ENCODE measurements at places on chromosomes 11 and 22.

DNA sequence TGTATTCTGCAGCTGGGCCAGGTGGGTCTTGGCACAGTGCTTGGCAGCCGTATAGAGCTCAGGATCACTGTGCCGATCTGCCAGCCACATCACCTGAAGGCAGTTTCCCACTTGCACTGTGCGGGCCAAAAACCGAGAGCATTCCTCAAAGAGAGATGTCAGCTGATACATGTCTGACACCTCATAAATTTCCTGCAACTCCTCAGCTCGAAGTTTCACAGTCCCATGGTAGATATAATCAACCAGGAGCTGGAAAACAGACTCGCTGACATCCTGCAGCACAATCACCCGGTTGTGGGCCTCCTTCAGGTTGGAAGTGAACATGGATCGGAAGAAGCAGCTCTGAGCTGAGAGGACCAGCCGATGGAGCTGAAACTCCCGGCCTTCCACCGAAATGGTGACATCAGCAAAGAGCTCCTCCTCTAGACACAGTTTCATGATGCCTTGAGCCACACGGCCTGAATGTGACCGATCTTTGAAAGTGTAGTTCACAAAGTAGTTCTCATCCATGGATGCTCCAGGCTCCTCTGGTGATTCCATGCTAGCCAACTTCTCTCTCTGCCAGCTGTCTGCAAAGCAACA, 1.2 kb downstream of the KBTBD4 start:
- DNase-seq = no peak

GRCh38 chr22:19207401-19207808, 28.9 kb upstream of the SLC25A1 start:
- DNase-seq = no peak

GRCh38 chr11:66322732-66323427, 6.0 kb upstream of the CD248 start:
- no peak for DNase-seq

DNA sequence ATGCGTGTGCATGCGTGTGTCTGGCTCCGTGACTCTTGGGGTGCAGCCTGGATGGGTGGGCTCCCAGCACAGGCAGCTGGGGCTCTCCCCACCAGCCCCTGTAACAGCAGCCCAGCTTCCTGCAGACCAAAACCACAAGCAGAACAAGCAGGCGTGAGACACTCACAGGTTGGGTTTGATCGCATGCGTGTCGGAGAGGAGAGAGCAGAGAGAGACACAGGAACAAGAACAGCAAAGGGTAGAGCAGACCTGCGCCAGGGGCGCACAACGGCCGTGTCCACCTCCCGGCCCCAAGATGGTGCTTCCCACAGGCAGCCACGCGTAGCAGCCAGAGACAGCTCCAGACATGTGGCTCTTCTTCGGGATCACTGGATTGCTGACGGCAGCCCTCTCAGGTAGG, at the start of gene CD6:
Gene CD6, plus strand, starts transcription at position 161 of the 400 bp plus-strand sequence. Its CDS starts 186 bp downstream, at position 347.
- no peak for DNase-seq

GRCh38 chr22:40198733-40199132, 21.0 kb downstream of the TNRC6B start:
- no peak for DNase-seq

DNA sequence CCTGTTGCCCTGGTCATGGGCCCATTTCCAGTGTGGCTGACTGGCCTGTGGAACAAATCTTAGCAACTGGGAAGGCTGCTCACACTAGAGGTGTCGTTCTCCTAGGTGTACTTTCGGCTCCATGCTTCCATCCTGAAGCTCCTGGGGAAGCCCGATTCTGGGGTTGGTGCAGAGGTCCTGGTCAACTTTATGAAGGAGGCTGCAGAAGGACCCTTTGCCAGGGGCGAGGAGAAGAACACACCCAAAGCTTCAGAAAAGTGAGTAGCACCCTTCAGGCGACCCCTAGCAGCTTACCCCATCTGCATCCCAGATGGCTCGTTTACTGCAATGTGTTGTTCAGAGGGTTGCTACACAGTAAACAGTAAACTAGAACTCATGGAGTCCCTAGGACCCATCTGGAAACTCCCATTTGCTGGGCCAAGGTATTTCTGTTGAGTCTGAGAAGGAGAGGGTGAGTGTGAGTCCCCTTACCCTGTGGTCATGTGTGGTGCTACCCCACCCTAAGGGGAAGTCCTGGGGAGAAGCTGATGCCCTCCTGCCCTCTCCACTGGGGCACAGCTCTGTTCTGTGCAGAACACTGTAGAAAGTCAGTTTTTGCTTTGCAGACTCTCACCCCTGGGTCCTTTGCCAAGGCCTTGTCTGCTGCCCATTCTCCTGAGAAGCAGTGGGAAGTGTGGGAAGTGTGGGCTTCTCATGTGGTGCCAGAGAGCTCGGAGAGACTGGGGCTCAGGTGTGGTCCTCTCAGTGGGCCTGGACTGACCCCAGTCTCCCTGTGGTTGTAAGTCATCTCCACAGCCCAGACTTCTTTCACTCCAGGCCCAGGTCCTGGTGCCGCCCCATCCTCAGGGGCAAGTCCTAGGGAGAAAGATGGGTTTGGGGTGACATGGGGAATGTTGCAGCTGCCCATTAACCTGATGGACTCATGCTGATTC, 85.0 kb downstream of the CABIN1 start:
- DNase-seq = no peak

- DNase-seq = no peak
Observed at GRCh38 chr11:106463796-106464201, 386.3 kb downstream of the AASDHPPT start.

DNA sequence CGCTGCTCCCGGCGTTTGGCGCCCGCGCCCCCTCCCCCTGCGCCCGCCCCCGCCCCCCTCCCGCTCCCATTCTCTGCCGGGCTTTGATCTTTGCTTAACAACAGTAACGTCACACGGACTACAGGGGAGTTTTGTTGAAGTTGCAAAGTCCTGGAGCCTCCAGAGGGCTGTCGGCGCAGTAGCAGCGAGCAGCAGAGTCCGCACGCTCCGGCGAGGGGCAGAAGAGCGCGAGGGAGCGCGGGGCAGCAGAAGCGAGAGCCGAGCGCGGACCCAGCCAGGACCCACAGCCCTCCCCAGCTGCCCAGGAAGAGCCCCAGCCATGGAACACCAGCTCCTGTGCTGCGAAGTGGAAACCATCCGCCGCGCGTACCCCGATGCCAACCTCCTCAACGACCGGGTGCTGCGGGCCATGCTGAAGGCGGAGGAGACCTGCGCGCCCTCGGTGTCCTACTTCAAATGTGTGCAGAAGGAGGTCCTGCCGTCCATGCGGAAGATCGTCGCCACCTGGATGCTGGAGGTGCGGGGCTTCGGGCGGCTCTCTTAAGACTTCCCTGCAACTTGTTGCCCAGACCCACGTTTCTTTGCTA, at the start of gene CCND1:
Gene CCND1, plus strand, starts transcription at position 162 of the 587 bp plus-strand sequence. Its CDS starts 158 bp downstream, at position 320.
- peak; percentile 84 for DNase-seq

Data from mucosa of descending colon (tissue), 3 donors.